CD14-positive monocyte (primary cell): ENCODE measurements at places on chromosomes 5 and 9. TPM values are rescaled to one million over a fixed set of nuclear protein-coding genes. Genes with fewer than 3 reads are reported as not detected.
A peak's percentile ranks its signal among the peaks of the same experiment; 100 is the strongest.

- peaks cover 71% of the 10 kb centered on the region for H3K27me3 ChIP-seq
- H3K27ac ChIP-seq: no peak overlapping the region
- DNase-seq: no peak
- H3K4me1 ChIP-seq: peaks cover 6% of the 10 kb centered on the region
Observed at GRCh38 chr9:132577119-132577518, 5.3 kb upstream of the BARHL1 start.

GRCh38 chr5:170681013-170681433 lies 102.5 kb upstream of the GABRP start:
- peaks cover 7% of the 10 kb centered on the region for H3K27me3 ChIP-seq
- no peaks in the 10 kb centered on the region for H3K36me3 ChIP-seq
- peaks cover 8% of the 10 kb centered on the region for H3K4me1 ChIP-seq
- no peak overlapping the region for H3K4me3 ChIP-seq
- H3K27ac ChIP-seq: no peak overlapping the region

DNA sequence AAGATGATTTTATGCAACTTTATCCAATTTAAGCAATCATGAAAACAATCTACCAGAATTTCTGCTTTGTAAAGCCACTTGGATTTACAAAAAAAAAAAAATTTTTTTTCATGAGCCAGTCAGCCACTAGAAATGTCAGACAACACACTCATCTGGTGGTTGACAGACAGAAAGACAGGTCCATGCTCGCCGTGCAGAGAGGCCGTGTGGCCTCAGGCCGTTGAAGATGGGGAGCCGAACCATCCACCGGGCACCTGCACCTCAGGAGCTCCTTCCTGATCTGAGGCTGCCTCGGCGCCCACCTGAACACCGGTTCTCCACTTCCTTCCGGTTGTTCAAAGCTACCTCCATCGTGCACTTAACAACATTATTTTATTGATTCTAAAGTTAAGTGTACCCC lies 138.0 kb upstream of the IRX4 start:
- no peak overlapping the region for H3K27ac ChIP-seq
- no peaks in the 10 kb centered on the region for H3K36me3 ChIP-seq
- no peak for DNase-seq
- H3K4me1 ChIP-seq: no peaks in the 10 kb centered on the region
- H3K27me3 ChIP-seq: no peaks in the 10 kb centered on the region
- H3K4me3 ChIP-seq: no peak overlapping the region

The CCDC192 gene
- polyA plus RNA-seq: not detected

- no peaks in the 10 kb centered on the region for H3K36me3 ChIP-seq
- H3K27me3 ChIP-seq: no peaks in the 10 kb centered on the region
- no peaks in the 10 kb centered on the region for H3K4me1 ChIP-seq
- H3K27ac ChIP-seq: no peak overlapping the region
- DNase-seq: no peak
Observed at GRCh38 chr9:68750255-68750654, 45.2 kb downstream of the PIP5K1B start.

The DBH gene
- polyA plus RNA-seq: not detected

DNA sequence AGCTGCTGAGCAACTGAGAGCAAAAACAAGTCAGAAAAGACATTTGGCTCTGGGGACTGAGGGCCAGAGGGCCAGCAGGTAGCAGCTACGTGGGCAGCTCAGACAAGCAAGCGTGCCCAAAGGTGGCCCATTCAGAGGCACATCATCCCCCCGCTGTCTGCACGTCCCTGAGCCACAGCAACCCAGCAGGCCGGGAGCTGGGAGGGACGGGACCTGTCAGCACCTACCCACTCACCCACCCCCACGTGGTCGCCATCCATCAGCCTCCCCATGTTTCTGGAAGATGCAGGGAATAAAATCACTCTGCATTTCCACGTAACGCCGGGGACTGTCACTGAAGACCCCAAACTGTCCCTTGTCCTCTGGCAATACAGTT lies 167.8 kb downstream of the COL23A1 start:
- H3K27me3 ChIP-seq: no peaks in the 10 kb centered on the region
- H3K27ac ChIP-seq: no peak overlapping the region
- no peak for DNase-seq
- no peak overlapping the region for H3K4me3 ChIP-seq

The CDX1 gene
- not detected for polyA plus RNA-seq

- no peak for DNase-seq
- peak overlapping the region; percentile 94 for H3K27ac ChIP-seq
- H3K4me3 ChIP-seq: no peak overlapping the region
- H3K27me3 ChIP-seq: no peaks in the 10 kb centered on the region
Observed at GRCh38 chr5:80147119-80147815, 108.6 kb downstream of the SERINC5 start.

The IL13 gene
- not detected for polyA plus RNA-seq

The OR2V1 gene
- not detected for polyA plus RNA-seq

The PCDHA2 gene
- not detected for polyA plus RNA-seq

The TAF9 gene
- polyA plus RNA-seq: 143 TPM

GRCh38 chr5:107786424-107786823 lies 115.7 kb upstream of the EFNA5 start:
- H3K4me1 ChIP-seq: no peaks in the 10 kb centered on the region
- no peaks in the 10 kb centered on the region for H3K27me3 ChIP-seq
- no peak overlapping the region for H3K4me3 ChIP-seq
- H3K27ac ChIP-seq: no peak overlapping the region

DNA sequence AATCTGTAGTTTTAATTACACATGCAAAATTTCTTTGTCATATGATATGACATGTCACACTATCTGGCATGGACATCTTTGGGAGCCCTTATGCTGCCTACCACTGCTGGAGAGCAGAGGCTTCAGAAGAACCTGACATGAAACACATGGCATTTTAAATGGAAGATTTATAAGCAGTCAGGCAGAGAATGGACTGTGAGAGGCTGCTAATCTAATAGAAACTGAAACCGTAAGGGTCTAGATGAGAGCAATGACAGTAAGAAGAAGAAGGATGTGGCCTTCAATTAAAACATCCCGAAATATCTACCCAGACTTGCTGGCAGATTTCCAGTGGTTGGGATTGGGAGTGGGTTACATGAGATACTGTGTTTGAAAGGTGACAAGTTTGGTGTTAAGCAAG lies 149.8 kb downstream of the MACIR start:
- no peaks in the 10 kb centered on the region for H3K4me1 ChIP-seq
- no peak overlapping the region for H3K27ac ChIP-seq
- H3K27me3 ChIP-seq: no peaks in the 10 kb centered on the region

The SH3TC2 gene
- polyA plus RNA-seq: 0.01 and 0.04 TPM in 2 replicates

GRCh38 chr5:132825033-132825833 lies 5.2 kb downstream of the SHROOM1 start:
- no peak overlapping the region for H3K27ac ChIP-seq
- no peak for DNase-seq
- peaks cover 45% of the 10 kb centered on the region for H3K27me3 ChIP-seq
- H3K4me3 ChIP-seq: no peak overlapping the region
- H3K4me1 ChIP-seq: peaks cover 35% of the 10 kb centered on the region
- H3K36me3 ChIP-seq: no peaks in the 10 kb centered on the region

The SHISAL2B gene
- not detected in 2 replicates for polyA plus RNA-seq

The NMRK1 gene
- polyA plus RNA-seq: 9.8 TPM

The LCN9 gene
- polyA plus RNA-seq: not detected

DNA sequence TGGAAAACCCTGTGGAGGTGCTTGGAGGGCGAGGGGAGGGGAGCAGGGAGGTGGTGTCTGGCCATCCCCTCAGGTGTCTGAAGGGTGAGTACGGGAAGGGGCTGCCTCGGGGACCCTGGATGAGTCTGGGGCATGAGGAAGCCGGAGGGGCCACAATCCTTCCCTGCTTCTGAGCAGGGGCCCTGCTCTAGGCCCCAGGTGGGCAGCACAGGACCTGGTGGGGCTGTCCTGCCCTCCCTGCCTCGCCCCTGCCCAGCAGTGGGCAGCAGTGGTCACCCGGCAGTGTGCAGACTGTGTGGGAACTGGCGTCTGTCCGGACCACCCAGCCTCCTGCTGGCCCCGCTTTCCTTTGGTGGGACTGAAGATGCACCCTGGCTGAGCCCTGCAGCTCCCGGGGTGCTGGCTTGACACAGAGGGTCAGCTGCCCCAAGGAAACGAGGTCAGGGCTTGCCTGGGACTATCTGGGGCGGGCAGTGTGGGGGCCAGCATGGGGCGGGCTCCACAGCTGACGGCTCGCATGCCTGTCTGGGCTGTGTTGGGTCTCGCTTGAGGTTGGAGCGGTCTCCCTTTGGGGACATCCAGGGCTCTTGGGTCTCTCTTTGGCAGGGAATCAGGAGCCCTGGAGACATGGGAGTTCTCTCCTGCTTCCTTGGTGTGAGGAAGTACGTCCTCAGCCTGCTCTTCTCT lies 26.1 kb downstream of the RXRA start:
- H3K36me3 ChIP-seq: peaks cover 21% of the 10 kb centered on the region
- H3K4me1 ChIP-seq: peaks cover 87% of the 10 kb centered on the region
- no peaks in the 10 kb centered on the region for H3K27me3 ChIP-seq
- H3K27ac ChIP-seq: no peak overlapping the region
- no peak overlapping the region for H3K4me3 ChIP-seq

DNA sequence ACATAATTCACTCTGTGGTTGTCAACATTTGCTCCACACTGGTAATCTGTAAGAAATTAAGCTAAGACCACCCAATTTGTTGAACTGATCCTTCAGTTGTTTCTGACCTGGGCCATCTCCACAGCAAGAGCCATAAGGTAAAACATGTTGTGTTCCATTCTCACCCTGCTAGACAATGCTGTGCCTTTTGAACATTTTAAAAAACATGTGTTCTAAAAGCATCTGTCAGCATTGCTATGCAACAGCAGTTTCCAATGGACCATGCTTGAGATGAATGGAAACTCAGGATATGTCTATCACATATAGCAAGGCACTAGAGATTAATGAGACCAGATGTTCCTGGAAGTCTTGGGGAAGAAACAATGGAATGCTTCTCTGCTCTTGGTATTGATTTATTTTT lies 455.1 kb upstream of the RGMB start:
- no peaks in the 10 kb centered on the region for H3K27me3 ChIP-seq
- H3K36me3 ChIP-seq: no peaks in the 10 kb centered on the region
- no peak overlapping the region for H3K27ac ChIP-seq
- H3K4me3 ChIP-seq: no peak overlapping the region

- H3K27me3 ChIP-seq: no peaks in the 10 kb centered on the region
- no peak overlapping the region for H3K27ac ChIP-seq
- no peaks in the 10 kb centered on the region for H3K4me1 ChIP-seq
- no peak for DNase-seq
- H3K36me3 ChIP-seq: peaks cover 55% of the 10 kb centered on the region
- H3K4me3 ChIP-seq: no peak overlapping the region
Observed at GRCh38 chr5:90518661-90519060, 10.7 kb downstream of the LYSMD3 start.

The FAM219A gene
- polyA plus RNA-seq: 10.8 and 15.3 TPM in 2 replicates

The ESM1 gene
- not detected in 2 replicates for polyA plus RNA-seq

- no peaks in the 10 kb centered on the region for H3K27me3 ChIP-seq
- no peak for DNase-seq
- no peaks in the 10 kb centered on the region for H3K4me1 ChIP-seq
- H3K27ac ChIP-seq: no peak overlapping the region
- H3K4me3 ChIP-seq: no peak overlapping the region
Observed at GRCh38 chr9:79776581-79776980, 204.8 kb downstream of the TLE4 start.

DNA sequence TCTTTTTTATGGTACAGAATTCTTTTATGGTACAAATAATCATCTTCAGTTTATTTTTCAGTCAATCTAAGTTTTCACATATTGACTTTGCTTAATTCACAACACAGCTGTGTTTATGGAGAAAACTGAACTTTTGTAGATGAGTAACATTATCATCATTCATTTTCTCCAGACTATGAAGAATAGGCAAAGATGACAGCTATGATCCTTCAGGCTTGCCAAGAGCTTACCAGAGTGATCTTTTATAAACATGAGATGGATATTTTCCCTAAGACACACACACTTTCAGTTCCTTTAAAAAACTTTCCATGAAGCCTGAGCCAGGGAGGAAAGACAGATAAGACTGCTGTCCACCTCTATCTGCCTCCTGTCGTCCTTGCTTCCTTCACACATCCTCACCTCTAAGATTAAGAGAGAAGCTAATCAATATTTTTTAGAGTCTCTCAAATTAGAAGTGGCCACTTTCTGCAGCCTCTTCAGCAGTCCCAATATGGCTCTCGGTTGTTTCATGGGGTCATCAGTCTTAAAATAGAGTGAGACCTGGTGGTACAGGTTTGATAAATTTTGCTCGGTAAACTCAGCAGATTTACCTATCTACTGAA lies 108.1 kb upstream of the SLC27A6 start:
- no peaks in the 10 kb centered on the region for H3K36me3 ChIP-seq
- H3K27me3 ChIP-seq: no peaks in the 10 kb centered on the region
- H3K27ac ChIP-seq: no peak overlapping the region
- no peaks in the 10 kb centered on the region for H3K4me1 ChIP-seq

GRCh38 chr9:84300271-84300670 lies 40.3 kb downstream of the SLC28A3 start:
- H3K4me3 ChIP-seq: no peak overlapping the region
- no peak overlapping the region for H3K27ac ChIP-seq
- H3K36me3 ChIP-seq: no peaks in the 10 kb centered on the region
- H3K27me3 ChIP-seq: no peaks in the 10 kb centered on the region
- H3K4me1 ChIP-seq: peaks cover 41% of the 10 kb centered on the region
- DNase-seq: no peak

GRCh38 chr5:172597755-172598155 lies 43.3 kb upstream of the NEURL1B start:
- H3K36me3 ChIP-seq: no peaks in the 10 kb centered on the region
- no peak for DNase-seq
- no peaks in the 10 kb centered on the region for H3K27me3 ChIP-seq
- no peak overlapping the region for H3K27ac ChIP-seq
- peaks cover 3% of the 10 kb centered on the region for H3K4me1 ChIP-seq

- DNase-seq: no peak
- H3K27ac ChIP-seq: no peak overlapping the region
- H3K36me3 ChIP-seq: no peaks in the 10 kb centered on the region
- H3K4me3 ChIP-seq: no peak overlapping the region
Observed at GRCh38 chr9:108815156-108815555, 40.6 kb downstream of the ACTL7B start.

DNA sequence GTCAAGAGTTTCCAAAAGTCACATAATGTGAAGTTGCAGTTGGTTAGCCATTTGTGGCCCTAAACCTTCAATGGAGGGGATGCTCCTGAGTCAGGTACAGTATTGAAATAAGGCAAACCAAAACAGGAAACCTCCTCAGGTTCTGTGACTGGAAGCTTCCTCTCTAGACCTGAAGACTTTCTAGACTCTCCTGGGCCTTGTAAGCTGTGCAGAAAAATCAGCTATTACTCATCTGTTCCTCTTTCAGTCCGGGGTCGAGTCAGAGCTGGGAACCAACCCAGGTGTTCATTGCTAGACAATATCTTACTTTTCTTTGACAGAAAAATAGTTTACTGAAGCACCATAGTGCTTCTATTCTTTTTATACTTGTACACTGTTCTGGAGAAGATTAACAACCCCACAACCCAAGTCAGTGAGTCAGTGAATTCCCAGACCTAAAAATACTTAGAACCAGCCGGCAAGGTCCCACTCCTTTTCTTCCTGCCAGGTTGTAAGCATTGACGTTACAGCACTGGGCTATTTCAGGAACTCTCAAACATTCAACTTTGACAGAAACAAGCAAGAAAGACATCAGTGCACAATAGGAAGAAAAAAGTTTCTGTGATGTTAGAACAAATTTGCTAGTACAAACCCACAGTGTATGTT lies 47.3 kb downstream of the FSTL4 start:
- peaks cover 2% of the 10 kb centered on the region for H3K27me3 ChIP-seq
- no peak overlapping the region for H3K4me3 ChIP-seq
- no peak for DNase-seq
- H3K36me3 ChIP-seq: no peaks in the 10 kb centered on the region
- H3K27ac ChIP-seq: no peak overlapping the region
- H3K4me1 ChIP-seq: no peaks in the 10 kb centered on the region

GRCh38 chr9:91803970-91804752 lies 145.9 kb downstream of the ROR2 start:
- H3K27me3 ChIP-seq: no peaks in the 10 kb centered on the region
- no peak for DNase-seq
- H3K4me1 ChIP-seq: no peaks in the 10 kb centered on the region
- no peak overlapping the region for H3K4me3 ChIP-seq
- H3K36me3 ChIP-seq: no peaks in the 10 kb centered on the region
- H3K27ac ChIP-seq: no peak overlapping the region
